Activated effector memory CD4-positive, alpha-beta T cell treated with anti-CD3 and anti-CD28 coated beads, Interleukin-2, amount 50 U/mL, for 16 hours (primary cell): ENCODE measurements at places on chromosomes 11 and 22.
A peak's percentile ranks its signal among the peaks of the same experiment; 100 is the strongest.

GRCh38 chr11:134521452-134522289 is 109.6 kb upstream of the B3GAT1 start:
- no peak for DNase-seq

GRCh38 chr11:59918987-59919589 is 19.1 kb upstream of the OOSP1 start:
- DNase-seq: no peak

GRCh38 chr22:36245805-36246356 is 6.6 kb upstream of the APOL2 start:
- DNase-seq: no peak

- DNase-seq: peak; percentile 63
These were observed 995.1 kb downstream of the BRD1 start for GRCh38 chr22:48832592-48832991.

DNA sequence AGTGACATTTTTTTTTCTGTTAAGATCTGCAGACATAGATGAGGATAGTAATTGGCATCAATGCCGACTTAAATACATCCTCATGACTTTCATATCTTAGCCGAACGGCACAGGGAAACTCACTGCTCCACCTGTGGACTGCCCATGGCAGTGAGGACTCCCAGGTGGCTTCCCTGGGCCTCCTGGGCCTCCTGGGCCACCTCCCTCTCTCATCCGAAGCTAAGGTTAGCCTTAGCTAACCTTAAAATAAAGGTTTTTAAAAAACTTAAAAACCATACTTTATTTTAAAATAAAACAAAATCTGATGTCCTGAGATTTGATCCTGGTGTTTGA is 38.1 kb upstream of the TSKU start:
- no peak for DNase-seq

GRCh38 chr11:16790486-16791190 is 52.2 kb downstream of the C11orf58 start:
- DNase-seq: peak; percentile 61

GRCh38 chr11:44498089-44498871 is 67.2 kb upstream of the CD82 start:
- DNase-seq: no peak

- no peak for DNase-seq
These were observed 50.4 kb upstream of the SEPTIN5 start for GRCh38 chr22:19663821-19664355.

DNA sequence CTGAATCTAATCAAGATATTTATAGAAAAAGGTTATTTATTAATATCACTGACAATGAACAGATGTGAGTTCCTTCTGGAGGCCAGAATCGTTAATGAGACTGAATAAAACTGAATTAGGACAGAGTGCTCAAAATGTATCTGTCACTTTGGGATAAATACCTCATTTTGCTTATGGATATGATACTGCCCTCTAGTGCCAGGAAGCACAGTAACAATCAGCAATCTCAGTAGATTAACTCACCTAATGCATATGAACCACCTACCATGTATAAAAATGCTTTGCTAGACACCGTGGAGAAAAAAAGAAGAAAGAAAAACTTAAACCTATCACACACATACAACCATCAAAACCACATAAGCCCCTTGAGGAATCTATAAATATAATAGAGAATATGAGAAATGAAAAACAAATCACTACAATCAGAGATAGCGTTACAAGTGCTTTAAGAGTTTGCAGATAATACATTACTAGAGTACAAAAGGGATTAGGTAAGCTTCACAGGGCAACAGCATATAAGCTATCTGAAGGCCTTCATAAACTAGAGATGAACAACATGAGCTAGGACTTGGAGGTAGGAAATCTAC is 117.4 kb downstream of the SGSM3 start:
- no peak for DNase-seq

DNA sequence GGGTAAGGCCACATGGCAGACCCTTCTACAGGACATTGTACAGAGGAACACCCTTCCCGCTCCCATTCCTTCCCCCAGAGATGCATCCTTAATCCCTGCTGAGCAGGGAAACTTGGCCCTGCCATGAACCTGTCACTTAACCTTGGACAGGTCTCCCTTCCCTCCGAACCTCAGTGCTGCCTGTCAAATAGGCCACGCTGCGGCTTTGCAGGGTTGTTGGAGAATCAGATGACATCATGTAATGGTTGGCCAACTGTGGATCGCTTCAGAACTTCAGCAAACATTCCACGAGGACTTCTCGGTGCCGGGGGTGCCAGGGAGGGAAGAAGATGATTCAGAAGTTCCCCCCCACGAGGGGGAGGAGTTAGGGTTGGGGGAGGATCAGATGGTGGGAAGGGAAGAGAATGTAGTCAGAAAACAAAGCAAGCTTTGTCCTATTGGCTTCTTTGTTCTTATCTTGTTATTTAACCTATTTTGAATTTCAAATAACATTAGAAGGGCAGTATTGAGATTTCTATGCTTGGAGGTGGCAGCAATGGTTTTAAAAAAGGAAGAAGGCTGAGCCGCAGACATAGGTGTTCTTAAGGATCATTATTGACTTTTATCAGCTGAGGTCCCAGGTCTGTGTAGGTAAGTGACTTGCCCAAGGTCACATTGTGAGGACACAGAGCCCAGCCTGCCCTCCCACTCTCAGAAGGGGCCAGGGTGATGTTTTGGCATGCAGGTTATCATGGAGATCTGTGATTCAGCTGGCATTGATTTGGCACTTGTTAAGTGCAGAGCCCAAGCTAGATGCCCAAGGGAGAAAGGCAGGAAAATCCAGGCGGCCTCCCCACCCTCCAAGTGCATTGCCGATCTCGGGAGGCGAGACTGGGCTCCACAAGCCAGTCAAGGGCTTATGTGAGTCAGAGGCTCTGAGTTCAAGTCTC is 3.1 kb downstream of the CDC42EP1 start:
- no peak for DNase-seq

GRCh38 chr11:124920870-124921609 is 2.0 kb downstream of the HEPN1 start:
- peak; percentile 87 for DNase-seq
